Fibroblast of skin of back (primary cell): ENCODE measurements at places on chromosomes 16 and 17.

GRCh38 chr16:25501530-25502255 is 190.1 kb upstream of the HS3ST4 start:
- no peak for DNase-seq

GRCh38 chr16:52424591-52424990 is 122.4 kb downstream of the TOX3 start:
- no peak for DNase-seq

DNA sequence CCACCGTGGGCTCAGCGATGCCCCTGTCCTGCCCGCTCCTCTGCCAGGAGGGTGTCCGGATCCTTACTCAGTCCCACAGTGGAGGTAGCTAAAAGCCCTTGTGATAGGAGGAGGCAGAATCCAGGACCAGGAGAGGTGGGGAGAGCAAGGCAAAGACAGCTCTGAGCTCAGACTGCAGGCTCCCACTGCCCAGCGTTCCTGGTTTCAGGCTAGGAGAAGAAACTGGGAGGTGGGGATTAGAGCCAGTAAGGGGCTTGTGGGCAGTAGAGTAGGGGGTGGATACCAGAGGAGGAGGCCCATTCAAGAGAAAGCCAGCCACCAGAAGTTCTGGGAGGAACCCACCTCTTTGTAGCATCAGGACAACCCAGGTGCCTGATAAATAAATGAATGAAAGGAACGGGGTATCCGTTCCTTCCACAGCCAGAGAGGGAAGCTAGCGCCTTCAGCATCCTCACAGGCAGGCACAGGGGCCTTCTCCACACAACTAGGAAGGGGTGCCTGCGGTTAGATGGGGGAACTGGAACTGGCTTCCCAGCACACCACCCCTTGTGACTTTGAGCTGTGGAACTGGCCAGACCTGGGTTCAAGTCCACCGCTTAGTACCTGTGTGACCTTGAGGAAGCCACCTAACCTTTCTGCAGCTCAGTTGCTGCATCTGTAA is 2.3 kb downstream of the IL21R start:
- DNase-seq = no peak

GRCh38 chr17:2309338-2310154 is 5.8 kb downstream of the SRR start:
- peak; percentile 5 for DNase-seq

DNA sequence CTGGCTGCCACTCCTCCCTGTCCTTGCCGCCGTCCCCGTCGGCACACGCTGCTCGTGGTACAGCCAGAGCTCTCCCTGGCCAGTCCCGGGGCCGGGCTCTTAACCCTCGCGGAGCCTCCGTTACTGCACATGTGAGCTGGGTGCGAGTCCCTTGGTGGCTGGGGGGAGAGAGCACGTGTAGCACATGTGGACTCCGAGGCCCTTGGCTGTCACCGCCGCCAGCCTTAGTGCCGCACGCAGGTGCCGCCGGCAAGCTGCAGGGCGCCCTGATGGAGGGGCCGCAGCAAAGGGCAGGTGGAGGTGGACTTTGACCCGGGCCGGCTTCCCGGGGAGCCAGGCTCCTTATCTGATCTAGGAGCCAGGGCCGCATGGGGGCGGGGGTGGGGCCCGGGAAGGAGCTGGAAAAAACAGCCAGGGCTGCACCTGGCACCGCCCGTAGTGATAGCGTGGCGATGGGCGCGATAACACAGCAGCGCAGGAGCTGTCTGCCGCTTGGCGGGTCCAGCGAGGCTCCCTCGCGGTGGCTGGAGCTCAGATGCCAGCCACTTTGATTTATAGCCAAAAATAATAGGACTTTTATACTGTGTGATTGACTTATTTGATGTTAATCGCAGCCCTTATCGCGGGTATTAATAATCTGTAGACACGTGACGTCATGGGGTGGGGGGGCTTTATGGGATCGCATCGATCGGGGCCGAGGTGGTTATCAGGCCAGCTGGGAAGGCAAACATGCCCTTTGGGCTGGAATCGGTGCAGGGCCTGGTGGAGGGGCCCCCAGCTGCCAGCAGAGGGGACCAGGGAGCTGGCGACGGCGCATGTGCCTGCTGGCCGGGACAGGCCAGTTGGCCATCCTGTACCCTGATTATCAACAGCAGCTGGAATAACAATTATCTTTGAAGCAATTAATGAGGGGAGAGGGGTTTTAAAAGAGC is 35.1 kb downstream of the ZFPM1 start:
- DNase-seq = no peak

DNA sequence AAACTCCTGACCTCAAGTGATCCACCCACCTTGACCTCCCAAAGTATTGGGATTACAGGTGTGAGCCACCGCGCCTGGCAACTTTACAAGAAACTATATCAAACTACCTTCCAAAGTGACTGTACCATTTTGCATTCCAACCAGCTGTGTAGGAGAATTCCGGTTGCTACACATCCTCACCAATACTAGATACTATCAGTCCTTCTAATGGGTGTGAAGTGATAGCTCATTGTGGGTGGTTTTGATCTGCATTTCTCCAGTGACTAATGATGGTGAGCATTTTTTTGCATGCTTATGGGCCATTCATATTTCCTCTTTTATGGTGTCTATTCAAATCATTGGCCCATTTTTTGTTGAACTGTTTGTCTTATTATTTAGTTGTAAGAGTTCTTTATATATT is 37.7 kb downstream of the SCNN1B start:
- no peak for DNase-seq

DNA sequence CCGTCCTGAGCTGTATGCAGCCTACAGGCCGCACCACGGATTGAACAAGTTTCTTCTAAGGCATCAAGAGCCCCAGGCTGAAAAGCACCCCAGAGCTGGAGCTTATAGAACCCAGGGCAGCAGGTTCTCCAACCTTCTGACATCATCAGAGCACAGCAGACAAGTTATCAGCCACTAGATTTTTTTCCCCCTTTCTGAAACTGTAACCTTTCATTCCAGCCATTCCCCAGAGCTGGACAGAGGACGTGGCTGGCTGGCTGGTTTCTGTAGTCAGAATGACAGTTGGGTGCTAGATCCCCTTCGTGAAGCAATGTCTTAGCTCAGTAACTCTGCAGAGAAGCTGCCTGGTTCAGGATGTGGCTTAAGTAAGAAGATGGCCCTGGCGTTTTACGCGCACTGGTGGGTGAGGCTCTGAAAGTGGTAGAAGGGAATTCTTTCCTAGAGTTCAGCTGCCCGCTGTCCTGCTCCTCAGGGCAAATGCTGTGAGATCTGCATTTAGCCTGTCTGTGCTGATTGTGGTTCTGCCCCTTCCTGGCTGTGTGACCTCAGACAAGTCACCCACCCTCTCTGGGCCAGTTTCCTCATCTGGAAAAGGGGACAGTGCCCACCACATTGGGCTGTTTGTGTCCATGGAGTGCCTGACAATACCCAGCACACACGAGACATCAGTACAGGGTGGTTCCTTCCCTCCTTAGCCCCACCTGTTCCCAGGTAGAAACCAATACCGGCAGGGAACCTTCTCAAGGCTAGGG is 9.1 kb downstream of the DEXI start:
- DNase-seq = no peak

- DNase-seq = no peak
Measured at GRCh38 chr17:70295329-70295728, 126.0 kb downstream of the KCNJ2 start.

DNA sequence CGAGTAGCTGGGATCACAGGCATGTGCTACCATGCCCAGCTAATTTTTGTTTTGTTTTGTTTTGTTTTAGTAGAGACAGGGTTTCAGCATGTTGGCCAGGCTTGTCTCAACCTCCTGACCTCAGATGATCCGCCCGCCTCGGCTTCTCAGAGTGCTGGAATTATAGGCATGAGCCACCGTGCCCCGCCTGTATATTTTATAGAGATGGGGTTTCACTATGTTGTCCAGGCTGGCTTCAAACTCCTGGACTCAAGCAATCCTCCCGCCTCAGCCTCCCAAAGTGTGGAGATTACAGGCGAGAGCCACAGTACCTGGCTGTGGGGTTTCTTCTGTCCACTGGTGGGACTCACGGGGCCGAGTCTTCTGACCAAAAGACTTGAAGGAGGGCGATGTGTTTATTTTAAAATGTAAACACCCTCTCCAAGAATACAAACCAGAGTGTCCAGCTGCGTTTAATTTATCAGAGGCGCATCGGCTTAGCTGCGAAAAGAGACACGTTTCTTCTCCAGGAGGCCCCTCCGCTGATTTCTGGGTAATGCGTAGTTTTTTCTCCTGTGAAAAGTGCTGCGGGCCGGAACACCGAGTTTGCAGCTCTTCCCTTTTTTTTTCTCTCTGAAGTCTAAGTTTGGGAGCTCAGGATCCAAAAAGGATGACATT is 86.9 kb upstream of the CIBAR2 start:
- peak; percentile 54 for DNase-seq

- peak; percentile 39 for DNase-seq
Measured at GRCh38 chr16:4613636-4614570, 785 bp downstream of the UBALD1 start.

DNA sequence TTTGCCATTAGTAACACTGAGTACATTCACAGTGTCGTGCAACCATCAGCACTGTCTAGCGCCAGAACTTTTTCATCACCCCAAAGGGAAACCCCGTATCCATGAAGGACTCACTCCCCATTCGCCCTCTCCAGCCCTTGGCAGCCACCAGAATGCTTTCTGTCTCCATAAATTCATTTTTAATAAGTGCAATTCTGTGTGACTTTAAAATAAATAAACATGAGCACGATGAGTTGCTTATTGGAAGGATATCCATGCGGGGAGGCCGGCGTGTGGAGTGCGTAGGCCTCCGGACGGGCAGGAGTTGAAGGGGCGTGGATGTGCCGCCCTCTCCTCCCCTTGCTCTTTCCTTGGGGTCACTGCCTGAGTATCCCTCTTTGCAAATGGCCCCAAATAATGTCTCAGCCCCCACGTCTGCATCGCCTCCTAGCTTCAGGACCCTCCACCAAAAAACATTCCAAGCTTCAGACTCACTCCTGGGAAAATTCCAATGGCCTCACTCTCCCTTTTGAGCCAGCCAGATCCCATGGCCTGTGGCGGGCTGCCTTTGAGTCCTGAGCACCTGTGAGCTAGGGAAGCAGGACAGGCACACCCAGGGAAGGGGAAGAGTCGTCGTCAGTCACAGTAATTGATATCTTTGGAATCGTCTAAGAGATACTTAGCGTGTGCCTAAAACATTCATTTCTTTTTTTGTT is 306.3 kb downstream of the SEC14L1 start:
- DNase-seq = peak; percentile 56

DNA sequence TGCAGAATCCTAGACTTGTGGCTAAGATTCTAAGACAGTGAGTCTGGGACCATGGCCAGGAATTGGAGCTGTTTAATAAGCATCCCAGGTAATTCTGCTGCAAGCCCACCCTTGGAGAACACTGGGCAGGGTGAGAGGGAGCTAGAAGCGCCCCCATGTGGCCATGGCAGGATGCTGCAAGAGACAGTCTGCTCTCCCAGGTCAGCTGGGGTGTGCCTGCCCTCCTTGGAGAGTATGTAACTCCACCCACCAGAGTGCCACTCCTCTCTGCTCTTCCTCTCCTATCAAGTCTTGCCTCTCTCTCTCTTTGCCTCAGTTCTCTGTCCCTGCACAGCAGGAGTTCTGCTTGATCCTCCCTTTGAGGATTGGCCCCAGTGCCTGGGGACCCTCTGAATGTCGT is 14.9 kb downstream of the RCVRN start:
- DNase-seq = no peak

GRCh38 chr16:73764321-73764720 is 532.3 kb upstream of the PSMD7 start:
- no peak for DNase-seq

DNA sequence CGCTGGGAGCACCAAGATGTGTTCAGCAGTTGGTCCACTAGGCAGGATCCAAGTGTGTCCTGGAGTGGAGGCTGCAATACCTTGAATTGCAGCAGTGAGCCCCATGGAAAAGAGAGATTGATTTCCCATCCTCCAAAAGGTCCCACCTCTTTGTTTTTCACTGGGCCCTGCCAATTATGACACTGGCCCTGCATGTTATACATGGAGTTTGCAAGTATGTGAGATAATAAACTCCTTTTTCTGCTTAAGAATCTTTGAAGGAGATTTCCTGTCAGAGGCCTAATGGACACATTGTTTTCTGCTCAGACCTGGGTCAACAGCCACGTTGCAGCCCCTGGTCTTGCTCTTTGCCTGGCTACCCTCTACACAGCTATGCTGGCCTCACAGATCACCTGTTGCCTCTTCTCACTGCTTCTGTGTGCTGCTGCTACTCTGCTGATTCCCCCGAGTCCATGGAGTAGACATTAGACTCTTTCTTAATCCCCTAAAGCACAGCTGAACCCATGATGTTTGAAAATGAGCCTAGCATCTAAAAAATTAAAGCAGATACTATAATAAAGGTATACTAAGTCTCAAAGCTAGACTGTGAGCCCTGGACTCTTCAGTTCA is 341.9 kb upstream of the CDH11 start:
- DNase-seq = no peak

- DNase-seq = no peak
Measured at GRCh38 chr16:17414421-17414820, 56.3 kb downstream of the XYLT1 start.

DNA sequence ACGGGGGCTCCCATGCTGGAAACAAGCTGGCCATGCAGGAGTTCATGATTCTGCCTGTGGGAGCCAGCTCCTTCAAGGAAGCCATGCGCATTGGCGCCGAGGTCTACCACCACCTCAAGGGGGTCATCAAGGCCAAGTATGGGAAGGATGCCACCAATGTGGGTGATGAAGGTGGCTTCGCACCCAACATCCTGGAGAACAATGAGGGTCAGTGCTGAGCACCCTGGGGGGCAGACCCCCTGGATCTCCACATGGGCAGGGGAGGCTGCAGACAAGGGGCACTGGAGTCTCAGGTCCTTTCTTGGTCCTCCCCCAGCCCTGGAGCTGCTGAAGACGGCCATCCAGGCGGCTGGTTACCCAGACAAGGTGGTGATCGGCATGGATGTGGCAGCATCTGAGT is 4.2 kb downstream of the ENO3 start:
- DNase-seq = no peak

DNA sequence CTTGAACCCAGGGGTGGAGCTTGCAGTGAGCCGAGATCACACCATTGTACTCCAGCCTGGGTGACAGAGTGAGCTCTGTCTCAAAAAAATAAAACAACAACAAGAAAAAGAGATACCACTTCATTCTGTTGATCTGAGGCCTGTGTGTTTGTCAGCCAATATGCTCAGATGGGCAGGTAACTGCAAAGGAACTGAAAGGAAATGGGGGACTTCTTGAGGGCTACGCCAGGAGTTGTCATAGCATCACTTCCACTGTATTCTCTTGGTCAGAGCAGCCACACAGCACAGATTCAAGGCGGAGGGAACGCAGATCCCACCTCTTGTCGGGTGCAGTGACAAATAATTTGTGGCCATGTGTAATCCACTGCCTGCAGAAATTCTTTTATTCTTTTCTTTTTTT is 73.9 kb upstream of the AKTIP start:
- no peak for DNase-seq
